ENCODE measurements at places on chromosomes 1 and 21.

- no peak for DNase-seq
Observed at GRCh38 chr1:39908534-39908933, 6.8 kb upstream of the MYCL start.

DNA sequence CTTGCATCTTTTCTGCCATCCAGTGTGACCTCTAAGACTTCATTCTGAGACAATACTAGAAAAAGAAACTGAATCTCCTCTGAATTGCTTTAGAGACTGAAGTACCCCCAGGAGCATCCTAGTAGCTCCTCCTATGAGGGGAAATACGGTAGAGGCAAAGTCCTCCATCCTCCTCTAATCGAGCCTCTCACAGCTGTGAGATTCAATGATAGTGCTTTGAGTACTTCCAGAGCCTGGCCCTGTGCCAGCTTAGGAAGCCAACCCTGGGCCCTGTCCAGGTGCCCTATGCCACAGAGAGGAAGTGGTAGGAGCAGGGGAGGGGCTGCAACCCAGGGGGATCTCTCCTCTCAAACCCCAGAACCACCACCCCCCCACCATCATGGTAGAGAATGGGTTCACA lies 10.7 kb downstream of the RORC start:
- no peak for DNase-seq

- DNase-seq: no peak
Observed at GRCh38 chr21:28066596-28067387, 925.9 kb downstream of the LTN1 start.

- no peak for DNase-seq
Observed at GRCh38 chr1:14462851-14463250, 135.6 kb upstream of the KAZN start.

GRCh38 chr1:210438928-210439841 lies 110.5 kb downstream of the HHAT start:
- no peak for DNase-seq

GRCh38 chr1:28928314-28928941 lies 14.1 kb downstream of the EPB41 start:
- peak; percentile 27 for DNase-seq

DNA sequence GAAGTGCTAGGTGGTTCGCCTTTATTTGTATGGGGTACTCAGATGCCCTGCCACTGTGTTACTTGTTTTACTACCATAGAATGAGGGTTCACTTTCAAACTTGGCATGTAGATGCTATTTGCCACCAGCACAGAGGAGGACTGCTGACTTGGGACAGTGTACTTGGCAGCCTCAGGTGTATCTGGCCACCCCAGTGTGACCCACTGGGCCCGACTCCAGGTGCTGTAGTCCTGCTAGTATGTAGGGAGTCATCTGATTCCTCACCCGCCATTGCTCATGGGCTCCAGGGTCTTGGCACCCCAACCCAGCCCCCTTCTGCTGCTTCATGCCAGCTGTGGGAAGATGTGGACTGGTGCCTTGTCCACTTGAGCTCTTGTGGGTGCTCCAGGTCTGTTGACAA lies 40.0 kb downstream of the ZNF678 start:
- DNase-seq: no peak

- peak; percentile 77 for DNase-seq
Observed at GRCh38 chr1:185281245-185281644, 35.8 kb downstream of the IVNS1ABP start.

- DNase-seq: no peak
Observed at GRCh38 chr1:239456788-239457187, 70.4 kb downstream of the CHRM3 start.

GRCh38 chr21:35603494-35603893 lies 456.8 kb downstream of the SETD4 start:
- no peak for DNase-seq

DNA sequence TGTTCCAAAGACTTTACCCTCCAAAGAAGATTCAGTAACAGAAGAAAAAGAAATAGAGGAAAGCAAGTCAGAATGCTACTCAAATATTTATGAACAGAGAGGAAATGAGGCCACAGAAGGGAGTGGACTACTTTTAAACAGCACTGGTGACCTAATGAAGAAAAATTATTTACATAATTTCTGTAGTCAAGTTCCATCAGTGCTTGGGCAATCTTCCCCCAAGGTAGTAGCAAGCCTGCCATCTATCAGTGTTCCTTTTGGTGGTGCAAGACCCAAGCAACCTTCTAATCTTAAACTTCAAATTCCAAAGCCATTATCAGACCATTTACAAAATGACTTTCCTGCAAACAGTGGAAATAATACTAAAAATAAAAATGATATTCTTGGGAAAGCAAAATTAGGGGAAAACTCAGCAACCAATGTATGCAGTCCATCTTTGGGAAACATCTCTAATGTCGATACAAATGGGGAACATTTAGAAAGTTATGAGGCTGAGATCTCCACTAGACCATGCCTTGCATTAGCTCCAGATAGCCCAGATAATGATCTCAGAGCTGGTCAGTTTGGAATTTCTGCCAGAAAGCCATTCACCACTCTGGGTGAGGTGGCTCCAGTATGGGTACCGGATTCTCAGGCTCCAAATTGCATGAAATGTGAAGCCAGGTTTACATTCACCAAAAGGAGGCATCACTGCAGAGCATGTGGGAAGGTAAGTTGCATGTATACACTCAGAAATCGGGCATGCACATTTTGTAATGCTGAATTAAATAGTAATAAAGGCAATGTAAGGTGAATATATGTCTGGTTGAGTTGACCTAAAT lies 97.2 kb downstream of the ZFYVE9 start:
- DNase-seq: no peak

GRCh38 chr1:206497774-206498173 lies 9.6 kb upstream of the RASSF5 start:
- DNase-seq: no peak

GRCh38 chr1:207841901-207842300 lies 69.0 kb downstream of the CD34 start:
- no peak for DNase-seq

DNA sequence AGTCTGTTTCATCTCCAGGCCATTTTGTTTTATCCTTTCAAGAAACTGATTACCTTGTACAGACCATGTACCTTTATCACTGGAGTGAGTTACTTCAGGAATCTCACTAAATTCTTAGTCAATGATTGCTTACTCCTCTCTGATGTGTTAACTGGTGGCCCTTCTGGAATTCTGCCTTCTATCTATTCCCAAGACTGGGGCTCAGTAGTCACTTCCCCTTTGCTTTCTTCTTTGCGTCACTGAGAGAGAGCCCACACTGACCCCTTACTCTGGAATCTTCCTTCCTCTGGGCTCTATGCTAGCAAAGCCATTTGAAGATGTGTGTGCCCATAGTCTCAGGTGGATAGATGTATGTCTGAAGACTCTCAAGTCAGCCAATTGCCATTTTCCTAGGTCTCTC lies 34.6 kb downstream of the XCL2 start:
- DNase-seq: no peak

DNA sequence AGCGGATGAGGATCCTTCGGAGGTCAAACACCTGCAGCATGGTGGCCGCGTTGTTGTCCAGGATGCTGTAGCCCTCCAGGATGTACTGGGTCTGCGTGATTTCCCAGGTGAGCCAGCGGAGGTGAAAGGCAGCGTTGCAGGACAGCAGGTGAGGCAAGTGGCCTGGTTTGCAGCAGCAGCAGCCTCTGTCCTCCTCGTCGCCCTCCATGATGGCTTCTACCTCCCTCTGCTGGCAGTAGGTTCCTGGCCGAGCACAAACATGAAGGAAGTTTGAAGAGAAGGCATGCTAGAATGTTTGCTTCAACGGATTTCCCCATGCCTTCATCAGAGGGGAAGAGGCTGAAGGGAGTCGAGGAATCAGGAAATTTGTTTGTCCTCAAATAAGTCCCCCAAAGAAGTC lies 74.7 kb downstream of the NTPCR start:
- no peak for DNase-seq

DNA sequence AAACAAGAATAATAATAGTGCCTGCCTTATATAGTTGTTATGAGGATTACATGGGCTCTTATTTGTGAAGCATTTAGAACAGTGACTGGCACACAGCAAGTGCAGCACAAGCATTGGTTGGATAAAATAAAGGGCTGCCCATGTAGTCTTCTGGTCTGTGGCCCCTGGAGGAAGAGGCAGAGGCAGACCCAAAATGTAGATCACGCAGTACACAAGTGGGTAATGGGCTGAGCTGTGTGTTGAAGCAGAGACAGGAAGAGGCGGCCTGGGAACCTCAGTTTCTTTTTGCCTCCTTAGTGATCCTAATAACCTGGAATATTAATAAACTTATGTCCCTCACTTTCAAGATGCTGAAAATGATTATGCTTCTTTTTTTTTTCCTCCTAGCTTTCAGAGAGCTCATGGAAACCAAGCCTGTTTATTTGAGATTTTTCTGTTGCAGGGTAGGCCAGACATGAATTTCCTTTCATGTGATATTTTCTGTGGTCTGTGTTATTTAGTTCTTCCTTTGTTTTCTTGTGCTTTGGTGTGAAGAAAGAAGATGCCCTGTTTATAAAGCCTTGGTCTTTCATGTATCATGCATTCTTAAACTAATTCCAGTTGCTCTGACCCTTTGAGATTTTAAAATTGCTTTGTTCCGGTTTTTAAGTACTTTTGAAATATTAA lies 42.5 kb downstream of the LRRC8D start:
- no peak for DNase-seq

DNA sequence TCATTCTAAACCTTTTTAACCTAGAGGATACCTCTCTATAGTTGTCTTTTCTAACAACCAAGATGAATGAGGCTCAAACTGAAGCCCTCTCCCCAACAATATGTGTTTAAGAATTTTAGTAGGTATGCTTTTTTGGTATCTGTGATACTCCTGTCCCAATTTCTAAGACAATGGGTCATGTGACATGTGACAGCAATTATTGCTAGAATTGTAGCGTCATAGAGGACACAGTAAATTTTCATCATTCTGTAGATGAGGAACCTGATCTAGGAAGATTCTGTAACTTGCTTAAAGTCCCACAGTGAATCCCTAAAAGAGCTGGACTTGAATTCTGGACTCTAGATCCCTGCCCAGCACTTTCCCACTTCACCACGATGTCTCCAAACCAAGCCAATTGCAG lies 11.6 kb upstream of the CASQ1 start:
- DNase-seq: no peak

DNA sequence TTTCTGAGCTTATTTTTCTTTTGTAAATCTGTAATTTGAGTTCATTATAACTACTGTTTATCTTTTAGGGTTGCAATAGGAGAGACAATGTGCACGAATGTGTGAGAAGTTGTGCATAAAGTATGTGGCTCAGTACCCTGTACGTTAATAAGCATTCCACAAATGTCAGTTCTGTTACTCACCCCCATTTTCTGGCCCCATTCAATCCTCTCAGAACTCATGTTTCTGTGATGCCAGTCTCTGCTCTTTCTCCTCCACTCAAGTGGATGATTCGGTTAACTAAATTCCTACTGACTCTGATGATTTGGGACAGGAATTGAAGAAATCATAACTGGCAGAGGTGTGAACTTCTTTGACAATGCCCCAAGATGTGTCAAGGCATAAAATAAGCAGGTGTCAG lies 10.2 kb upstream of the DMRTB1 start:
- DNase-seq: no peak

- no peak for DNase-seq
Observed at GRCh38 chr1:244368279-244368678, 83.4 kb downstream of the ADSS2 start.

- peak; percentile 45 for DNase-seq
Observed at GRCh38 chr1:6465461-6466005, 440 bp downstream of the TNFRSF25 start.

DNA sequence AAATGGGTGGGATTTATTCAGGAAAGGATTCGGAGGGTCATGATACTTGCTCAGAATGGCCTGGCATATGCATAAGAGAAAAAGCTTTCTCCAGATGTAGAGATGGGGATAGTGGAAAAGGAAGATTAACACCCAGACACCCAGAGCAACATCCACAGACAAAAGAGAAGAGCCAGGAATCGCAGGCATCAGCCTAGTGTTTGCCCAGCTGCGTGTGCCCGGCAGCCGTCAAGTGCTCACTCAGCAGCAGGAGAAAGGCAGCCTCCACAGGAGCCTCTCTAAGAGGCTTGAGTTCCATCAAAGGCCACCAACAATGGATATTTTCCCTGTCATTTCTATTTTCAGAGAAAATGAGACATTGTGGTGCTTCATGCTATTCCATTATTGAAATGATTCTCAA lies 54.7 kb downstream of the NTPCR start:
- no peak for DNase-seq

DNA sequence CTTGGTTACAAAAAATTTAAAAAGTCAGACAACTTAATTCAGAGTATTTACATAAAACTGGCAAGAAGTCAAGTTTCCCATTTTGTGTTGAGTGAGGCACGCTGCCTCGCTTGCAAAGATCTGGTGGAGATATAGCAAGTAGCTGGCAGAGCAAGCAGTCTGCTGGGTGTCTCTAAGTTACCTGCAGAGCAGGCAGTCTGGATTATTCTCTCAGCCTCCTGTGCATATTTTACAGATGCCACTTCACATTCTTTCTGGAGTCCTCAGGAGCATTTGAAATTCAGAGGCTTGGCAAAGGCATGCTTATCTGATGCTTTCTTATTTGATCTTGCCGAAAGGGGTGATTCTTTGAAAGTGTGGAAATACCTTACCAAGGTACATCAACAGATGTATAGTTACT lies 640.4 kb upstream of the ADGRL4 start:
- DNase-seq: no peak

- DNase-seq: no peak
Observed at GRCh38 chr1:42340093-42340492, 5.1 kb upstream of the FOXJ3 start.

All from CD4-positive, alpha-beta T cell treated with Interleukin-6 at 100 ng/mL for 8 hours (primary cell).